NCI-H460 (cell line): ENCODE measurements at places on chromosomes 2 and 18.

DNA sequence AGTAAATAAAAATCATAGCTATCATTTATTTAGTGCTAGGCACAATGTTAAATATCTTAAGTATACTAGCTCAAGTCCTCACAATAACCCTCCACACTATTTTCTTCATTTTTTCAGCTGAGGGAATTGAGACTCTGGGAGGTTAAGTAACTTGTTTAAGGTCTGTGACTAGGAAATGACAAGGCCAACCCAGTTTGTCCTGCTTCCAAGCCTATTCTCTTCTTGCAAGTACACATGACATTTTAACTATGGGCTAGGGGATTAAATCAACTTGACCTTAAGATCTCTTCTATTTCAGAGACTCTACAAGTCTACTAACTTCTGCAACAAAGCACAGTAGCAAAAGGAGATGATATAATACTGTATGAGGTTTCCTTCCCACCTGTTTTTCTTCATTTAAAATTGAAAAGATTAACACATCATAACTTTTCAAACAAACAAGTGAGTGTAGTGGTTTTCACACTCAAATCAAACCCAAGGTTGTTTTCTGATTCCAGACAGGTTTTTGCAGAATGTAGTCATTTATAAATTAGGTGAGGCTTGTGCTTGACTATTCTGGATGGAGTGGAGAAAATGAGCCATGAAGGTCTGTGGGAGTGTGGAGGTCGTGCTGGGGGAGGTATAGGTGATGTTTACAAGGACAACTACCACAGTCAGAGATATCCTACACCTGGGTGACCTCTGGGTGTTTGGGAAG, 57.0 kb downstream of the CD28 start:
- no peak for DNase-seq

- no peak for DNase-seq
These were observed 91.5 kb upstream of the LPIN2 start for GRCh38 chr18:3104190-3105054.

- DNase-seq = no peak
These were observed 220.7 kb downstream of the NDUFA10 start for GRCh38 chr2:239804161-239805042.

DNA sequence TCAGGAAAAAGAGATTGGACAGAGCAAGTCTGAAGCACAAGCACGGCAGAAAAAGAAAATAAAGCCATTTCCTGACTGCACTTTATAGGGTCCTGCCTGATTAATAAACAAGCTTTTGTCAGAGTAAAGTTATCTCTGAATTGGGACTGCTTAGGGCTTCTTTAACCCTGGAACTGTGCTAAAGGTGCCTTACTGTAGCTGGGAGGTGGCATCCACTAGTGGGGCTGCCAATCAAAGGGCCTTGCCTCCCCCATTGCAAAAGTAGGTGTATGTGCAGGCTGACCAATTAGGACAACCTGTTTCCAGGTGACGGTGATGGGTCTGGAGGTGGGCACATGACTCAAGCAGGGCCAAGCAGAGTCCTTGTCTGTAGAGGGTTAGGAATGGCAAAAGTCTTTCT, 57.4 kb upstream of the RAPH1 start:
- no peak for DNase-seq

DNA sequence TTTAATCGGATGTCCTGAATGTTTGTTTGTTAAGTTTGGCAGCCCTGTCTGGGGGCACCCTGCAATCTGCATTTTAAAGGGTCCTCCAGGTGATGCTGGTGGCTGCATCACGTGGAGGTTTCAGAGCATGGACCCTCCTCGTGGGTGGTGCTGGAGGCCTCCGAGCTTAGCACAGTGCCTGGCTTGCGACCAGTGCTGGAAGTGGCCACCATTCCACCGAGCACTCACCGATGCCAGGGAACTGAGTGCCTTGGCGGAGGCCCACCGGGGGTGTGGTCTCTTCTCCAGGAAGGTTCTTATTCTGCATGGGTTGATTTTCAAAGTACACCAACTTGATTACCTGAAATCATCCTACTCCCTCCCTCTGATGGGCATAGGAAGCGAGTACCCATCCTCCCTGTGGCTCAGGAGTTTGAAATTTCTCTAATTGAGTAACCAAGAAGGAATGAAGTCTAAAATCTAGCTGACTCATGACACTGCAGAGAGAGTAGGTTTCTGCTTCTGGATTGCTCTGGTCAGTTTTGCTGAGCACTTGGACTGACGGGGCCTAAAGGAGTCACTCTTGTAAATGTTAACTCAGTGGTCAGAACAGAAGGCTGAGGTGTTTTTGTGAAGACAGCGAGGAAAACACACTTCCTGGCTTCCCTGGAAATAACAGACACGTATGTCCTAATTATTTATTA, 58.1 kb upstream of the SLC66A3 start:
- no peak for DNase-seq

GRCh38 chr2:13522096-13522495, 805.4 kb downstream of the TRIB2 start:
- DNase-seq = no peak

GRCh38 chr18:35191698-35192025, 49.2 kb upstream of the ZNF397 start:
- no peak for DNase-seq

DNA sequence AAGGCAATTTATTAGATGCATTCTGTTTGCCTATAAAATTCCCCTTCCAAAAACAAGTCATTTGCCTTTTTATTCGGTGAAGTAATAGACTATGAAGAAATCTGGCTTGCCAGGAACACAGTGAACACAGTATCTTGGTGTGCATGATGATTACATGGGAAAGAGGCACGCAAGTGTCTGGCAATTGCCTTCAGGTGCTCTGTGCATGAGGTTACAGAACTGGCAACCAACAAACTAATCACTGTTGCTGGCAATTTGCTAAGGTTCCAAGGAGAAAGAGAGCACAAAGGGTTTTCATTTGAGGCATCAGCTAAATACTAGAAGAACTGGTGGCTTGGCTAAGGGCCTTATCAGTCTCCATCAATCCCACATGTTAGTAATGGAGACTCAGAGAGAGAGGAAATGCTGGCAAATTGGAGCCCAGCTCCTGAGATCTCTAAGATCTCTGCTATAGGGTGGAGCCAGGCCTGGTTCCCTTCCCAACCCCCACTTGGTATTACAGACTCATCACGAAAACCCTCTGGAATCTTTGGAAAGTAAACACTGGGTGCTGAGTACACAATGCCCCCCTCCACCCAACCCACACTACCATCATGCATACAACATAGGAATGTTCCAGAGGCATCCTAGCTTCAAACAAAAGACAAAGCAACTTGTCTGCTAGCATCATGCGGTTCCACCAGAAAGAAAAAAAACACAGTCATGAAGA, 10.4 kb downstream of the RNF152 start:
- no peak for DNase-seq

- DNase-seq = no peak
These were observed 68.4 kb downstream of the ID2 start for GRCh38 chr2:8750221-8750620.

- DNase-seq = no peak
These were observed 123.7 kb downstream of the DIS3L2 start for GRCh38 chr2:232085164-232085563.

GRCh38 chr2:239605976-239606375, 205.2 kb upstream of the HDAC4 start:
- no peak for DNase-seq

DNA sequence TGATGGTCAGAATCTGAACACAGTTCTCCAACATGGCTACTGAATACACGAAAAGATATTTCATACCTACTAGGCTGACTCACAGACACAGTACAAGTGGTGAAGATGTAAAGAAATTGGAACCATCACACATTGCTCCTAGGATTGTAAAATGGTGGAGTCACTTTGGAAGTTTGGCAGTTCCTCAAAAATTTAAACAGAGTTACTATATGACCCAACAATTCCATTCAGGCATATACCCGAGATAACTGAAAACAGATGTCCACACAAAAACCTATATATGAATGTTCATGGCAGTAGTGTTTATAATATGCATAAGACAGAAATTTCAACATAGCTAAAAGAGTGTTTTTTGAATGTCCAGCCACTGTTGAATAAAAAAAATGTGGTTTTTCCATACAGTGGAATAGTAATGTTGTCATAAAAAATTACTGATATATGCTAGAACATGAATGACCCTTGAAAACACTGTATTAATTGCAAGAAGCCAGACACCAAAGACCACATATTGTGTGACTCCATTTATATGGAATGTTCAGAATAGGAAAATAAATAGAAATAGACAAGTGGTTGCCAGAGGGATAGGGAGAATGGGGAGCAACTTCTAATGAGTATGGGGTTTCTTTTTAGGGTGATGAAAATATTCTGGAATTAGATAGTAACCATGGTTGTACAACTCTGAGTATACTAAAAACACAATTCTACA, 10.1 kb downstream of the RMP24 start:
- DNase-seq = no peak

DNA sequence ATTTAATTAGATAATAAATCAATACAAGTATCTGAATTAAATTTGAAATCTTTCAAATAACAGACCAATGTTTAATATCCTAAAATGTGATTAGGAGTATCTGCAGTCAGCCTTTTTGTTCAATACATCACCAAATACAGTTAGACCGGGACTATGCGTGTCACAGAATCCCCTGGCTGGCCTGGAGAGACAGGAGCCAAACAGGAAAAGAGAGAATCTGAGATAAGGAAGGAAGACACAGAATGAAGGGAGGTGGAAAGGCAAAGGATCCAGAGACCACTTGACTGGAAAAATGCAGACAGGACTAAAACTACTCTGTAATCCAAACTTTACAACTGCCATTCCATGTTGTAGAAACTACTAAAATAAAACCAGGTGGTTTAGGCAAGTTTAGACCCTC, 66.3 kb downstream of the SIGLEC15 start:
- no peak for DNase-seq

GRCh38 chr2:204012072-204012653, 75.6 kb downstream of the ICOS start:
- DNase-seq = no peak

GRCh38 chr18:35672897-35673296, 91.4 kb downstream of the GALNT1 start:
- DNase-seq = no peak

- DNase-seq = no peak
These were observed 12.1 kb upstream of the TPO start for GRCh38 chr2:1400943-1401735.

DNA sequence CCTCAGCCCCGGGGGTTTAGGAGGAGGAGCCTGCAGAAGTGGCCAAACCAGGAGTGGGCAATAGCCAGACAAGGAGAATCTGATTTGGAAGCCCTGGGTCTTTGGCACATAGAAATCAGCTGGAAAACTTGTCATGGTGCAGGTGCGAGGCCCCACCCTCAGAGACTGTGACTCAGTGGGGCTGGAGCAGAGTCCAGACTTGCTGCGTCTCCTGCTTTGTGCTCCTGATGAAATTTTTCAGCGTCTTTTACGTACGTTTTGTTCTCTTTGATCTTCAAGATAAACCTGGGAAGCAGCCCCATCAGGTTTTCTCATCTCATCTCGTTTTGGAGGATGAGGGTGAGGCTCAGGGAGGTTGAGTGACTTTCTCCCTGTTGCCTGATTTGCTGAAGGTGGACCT, 114.1 kb downstream of the CABLES1 start:
- DNase-seq = no peak

DNA sequence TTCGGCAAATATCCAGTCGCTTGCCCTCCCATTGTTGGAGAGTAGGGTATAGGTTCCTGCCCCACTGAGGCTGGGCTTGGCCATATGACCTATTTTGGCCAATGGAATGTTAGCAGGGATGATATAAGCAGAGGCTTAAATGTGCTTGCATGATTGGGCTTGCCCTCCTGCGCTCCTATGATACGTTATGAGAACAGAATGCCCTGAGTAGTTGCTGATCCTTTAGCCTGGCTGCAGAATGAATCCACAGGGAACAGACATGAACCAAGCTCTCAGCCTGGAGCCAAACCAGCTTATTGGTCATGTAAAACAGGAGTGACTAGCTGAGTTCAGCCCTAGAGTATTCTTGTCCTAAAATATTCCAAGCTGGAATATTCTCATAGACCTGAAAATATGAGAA, 34.8 kb upstream of the IMP4 start:
- DNase-seq = no peak

DNA sequence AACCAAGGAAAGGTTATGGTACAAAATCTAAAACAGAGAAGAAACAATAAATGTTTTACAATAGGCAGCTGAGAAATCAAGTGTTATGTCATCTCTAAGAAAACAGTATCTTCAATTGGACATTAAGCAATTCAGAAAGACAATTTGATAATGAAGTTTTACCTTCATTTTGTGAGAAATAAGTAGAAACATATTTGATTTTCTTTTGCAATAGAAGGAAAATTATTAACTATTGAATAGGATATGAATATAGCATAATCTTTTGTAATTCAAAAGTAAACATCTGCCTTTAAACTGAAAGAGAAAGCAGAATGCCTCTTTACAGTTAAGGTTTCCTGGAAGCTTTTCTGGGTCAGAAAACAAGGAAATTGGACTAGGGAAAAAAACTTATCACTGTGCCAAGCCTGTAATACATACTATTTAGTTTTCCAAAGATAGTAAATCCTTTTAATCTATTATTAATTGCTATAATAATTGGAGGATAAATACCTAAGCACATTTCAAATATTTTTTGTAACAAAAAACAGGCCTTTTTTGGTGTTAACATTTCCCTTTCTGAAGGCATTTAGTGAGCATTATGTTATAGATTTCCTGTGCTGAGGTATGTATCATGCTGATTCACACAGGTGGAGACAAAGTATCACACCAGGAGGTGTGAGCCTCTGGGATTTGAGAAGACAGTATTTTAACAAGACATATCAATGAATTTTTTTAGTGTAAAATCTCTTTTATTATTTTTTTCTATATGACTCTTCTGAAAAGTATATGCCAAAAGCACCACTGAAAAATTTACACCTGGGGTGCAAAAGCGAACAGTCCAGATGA, 947.0 kb upstream of the CDH2 start:
- DNase-seq = no peak

- DNase-seq = no peak
These were observed 124.7 kb upstream of the ZNF516 start for GRCh38 chr18:76619621-76620315.

- no peak for DNase-seq
These were observed 56.4 kb downstream of the MERTK start for GRCh38 chr2:111954602-111955332.

GRCh38 chr2:84493514-84493913, 22.8 kb upstream of the DNAH6 start:
- no peak for DNase-seq

GRCh38 chr2:170823088-170823897, 6.6 kb downstream of the GAD1 start:
- DNase-seq = no peak

DNA sequence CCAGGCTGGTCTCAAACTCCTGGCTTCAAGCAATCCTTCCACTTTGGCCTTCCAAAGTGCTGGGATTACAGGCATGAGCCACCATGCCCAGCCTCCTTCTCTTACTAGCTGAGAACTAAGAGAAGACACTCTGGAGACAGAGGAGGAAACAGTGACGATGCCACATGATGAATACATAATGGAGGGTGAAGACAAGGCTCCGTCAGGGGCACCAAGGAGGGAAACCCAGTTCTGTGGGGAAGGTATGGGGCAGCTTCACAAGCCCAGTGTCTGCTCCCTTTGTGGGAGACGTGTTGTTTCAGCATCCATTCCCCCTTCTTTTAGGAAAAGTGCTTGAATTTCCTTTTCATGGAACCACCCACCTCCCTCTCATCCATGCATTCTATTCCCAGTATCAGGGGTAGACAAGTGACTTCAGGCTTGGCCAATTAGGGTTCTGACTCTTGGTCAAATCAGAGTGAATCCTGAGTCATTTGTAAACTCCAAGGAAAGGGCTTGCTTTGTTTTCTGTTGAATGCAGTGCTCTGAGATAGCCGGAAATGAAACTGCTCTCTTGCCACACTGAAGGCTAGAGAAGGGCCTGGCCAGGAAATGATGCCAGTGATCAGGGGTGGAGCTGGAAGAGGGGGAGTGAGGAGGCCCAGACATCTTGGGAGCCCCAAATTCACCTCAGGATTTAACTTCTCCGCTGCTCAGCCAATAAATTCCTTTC, 23.7 kb downstream of the TMEM127 start:
- no peak for DNase-seq
